GM20000 (cell line): ENCODE measurements at places on chromosomes 13 and 19.
A peak's percentile ranks its signal among the peaks of the same experiment; 100 is the strongest.

- no peak for DNase-seq
These were observed 12.5 kb upstream of the TBC1D4 start for GRCh38 chr13:75494491-75494890.

DNA sequence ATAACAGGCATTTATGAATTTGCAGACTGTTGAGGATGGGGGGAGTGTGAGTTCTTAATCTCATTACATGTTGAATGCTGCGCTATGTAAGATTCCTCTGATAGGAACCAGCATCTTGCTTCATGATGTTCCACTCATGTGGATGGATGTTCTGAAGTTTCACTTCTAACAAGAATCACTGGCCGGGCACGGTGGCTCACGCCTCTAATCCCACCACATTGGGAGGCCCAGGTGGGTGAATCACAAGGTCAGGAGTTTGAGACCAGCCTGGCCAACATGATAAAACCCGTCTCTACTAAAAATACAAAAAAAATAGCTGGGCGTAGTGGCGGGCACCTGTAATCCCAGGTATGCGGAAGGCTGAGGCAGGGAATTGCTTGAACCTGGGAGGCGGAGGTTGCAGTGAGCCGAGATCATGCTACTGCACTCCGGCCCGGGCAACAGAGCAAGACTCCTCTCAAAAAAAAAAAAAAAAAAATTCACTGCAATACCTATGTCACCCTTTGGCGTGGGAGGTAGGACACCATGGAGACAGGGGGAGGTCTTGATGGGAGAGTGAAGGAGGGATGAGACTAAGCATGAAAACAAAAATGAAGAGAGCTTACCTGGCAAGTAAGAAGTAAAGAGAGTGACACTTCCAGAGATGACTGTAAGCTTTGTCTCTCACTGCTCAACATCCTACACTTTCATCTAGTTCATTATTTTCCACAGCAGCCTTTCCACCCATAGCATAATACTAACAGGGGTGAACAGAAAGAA, 133.0 kb downstream of the DCT start:
- no peak for DNase-seq

- DNase-seq: peak; percentile 41
These were observed 60.5 kb downstream of the CCNE1 start for GRCh38 chr19:29872224-29872731.

DNA sequence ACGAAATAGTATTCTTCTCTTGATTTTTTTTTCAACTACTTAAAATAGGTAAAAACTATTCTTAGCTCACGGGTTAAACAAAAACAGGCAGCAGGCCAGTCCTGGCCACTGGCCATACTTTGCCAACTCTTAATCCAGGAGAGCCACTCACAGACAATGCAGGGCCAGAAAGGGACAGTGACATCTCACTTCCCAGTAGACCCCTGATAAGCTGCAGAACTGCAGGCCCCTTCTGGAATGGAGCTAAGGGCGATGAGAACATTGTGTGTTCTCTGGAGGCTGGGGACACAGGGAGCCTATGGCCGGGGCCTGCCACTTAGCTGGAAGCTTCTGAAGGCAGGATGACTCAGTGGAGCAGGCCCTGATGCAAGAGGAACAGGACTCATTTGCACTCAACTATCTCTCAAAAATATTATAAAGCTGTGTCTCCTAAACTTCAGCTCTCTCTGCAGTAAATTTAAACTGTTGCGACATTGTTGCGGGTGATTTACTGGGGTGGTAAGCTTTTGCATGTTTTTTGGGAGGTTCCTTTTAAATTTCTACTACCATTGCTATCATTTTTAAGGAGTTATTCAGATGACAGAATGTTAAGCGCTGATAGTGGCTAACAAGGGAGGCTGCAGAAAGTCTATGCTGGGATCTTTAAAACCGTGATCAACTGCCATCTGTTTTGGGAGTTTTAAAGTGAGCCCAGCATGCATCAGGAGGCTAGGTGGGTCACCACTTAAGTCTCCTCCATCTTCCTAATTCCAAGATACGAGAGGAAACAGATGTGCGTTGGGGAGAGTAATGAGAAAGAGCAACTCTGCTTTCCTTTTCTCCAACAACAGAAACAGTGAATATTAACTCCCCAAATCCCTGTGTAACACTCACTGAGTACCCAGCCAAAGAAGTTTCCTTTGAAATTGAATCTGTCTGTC, 33.2 kb upstream of the KATNAL1 start:
- DNase-seq: no peak

GRCh38 chr19:53172889-53173288, 14.0 kb upstream of the ZNF347 start:
- no peak for DNase-seq

DNA sequence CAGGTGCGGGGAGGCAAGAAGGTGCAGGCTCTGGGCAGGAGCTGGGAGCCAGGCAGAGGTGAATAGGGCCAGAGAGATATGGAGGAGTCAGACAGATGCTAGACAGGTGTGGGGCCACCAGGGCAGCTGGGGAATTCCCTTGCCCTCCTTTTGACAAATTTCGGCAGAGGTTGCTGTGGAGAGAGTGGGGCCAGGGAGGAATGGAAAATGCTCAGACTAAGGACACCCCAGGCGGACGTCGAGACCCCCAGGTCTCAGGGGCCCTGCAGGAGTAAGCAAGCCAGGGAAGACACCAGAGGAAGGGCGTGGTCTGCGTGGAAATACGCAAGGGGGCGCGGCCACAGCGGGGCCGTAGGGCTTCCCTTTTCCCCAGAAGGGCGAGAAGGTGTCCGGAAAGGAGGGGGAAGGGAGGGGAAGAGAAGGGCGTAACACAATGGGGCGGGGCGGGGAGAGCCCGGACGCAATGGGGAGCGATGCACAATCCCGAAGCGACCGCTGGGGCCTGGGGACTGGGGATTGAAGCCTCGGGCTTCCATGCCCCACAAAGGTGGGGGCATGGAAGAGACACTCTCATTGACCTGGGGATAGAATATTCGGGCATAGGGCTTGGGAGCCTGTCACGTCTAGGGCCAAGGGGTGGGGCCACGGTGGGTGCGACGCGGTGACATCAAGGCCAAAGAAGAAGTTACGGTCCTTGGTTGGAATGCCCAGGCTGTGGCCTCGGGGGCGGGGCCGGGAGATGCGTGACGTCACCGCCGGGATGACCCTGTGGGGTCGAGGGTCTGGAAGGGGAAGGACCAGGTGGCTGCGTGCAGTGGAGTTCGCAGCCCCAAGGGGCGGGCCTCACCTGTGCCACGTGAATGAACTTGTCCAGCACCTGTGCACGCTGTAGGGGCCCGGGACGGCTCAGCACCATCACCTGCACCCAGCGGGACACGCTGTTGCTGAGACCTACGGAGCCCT, 8.2 kb downstream of the RASGRP4 start:
- peak; percentile 67 for DNase-seq

DNA sequence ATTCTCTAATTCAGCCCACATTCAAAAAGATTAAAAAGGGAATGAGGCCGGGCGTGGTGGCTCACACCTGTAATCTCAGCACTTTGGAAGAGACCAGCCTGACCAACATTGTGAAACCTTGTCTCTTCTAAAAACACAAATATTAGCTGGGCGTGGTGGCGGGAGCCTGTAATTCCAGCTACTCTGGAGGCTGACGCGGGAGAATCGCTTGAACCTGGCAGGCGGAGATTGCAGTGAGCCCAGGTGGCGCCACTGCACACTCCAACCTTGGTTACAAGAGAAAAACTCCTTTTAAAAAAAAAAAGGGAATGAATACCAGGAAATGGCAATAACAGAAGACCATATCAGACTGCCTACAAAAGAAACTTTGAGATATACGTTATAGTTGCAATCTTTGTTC, 1244.5 kb downstream of the PCDH9 start:
- DNase-seq: no peak

GRCh38 chr13:113906571-113906970, 42.7 kb upstream of the GAS6 start:
- DNase-seq: no peak

- DNase-seq: peak; percentile 33
These were observed 124.2 kb downstream of the LMO7 start for GRCh38 chr13:75760131-75761021.

DNA sequence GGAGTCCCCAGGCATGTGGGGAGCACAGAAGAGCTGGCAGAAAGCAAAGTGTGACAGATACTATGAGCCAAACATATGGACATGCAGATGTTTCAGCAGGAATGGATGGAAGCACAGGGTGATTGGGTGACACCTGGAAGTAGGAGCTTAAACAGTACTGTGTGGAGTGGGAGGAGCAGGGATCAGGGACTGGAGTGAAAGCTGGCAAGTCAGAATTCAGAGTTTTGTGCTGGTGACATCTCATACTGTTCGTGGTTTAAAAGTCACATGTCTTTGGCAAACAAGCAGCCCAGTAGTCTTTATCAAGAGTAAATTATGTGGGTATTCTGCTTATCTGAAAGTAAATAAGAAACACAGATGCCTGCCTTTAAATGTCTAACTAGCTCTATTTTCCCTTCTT, 408.2 kb downstream of the COG6 start:
- DNase-seq: no peak

DNA sequence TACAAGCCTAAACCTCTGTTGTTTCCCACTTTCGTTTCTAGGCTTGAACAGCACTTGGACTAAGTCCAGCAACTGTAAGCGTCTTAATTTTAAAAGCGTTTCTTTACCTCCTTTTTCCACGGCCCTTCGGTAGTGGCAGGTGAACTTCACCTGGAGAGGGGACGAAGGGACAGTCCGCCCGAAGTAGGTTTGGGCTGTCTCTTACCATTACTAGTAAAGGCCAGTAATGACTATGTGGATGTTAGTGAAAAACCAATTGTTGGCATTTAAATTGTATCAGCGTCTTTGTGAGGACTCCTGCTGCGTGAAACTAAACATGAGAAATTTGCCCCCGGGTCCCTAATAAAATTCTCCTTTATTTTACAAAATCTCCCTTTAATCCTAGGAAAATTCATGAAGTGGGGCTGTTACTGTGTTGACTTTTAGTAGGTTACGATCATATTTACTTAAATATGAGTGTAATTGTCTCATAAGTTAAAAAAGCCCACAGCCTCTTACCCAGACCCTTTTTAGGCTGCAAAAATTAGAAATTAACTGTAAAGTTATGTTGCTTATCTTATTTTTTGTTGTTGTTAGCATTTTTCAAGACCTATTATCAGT, 983 bp downstream of the ITM2B start:
- DNase-seq: no peak

GRCh38 chr13:73870970-73871935, 263.0 kb downstream of the KLF12 start:
- no peak for DNase-seq

- no peak for DNase-seq
These were observed 54.8 kb downstream of the ABCC4 start for GRCh38 chr13:95246292-95247082.

- DNase-seq: peak; percentile 5
These were observed 9.0 kb downstream of the RFX1 start for GRCh38 chr19:13996928-13997630.

- DNase-seq: no peak
These were observed 8.5 kb downstream of the MAU2 start for GRCh38 chr19:19329126-19329525.

GRCh38 chr13:20708216-20708615, 4.7 kb downstream of the IL17D start:
- DNase-seq: no peak

- no peak for DNase-seq
These were observed 3.7 kb downstream of the HRC start for GRCh38 chr19:49151267-49152118.

DNA sequence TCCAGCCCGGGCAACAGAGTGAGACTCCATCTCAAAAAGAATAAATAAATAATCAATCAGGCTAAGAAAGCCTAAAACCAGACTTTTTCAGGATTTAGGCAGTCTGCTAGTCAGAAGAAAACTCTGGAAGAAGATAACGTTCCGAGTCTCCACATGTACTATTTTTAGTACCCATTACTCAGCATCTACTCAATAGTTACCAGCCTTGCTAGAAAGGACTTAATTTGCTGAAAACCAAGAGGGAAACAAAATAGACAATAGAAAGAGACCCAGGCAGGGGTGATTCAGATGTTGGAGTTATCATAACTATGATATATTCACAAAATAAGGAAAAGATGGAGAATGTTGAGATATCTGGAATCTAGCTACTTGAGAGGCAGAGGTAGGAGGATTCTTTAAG, 3.6 kb upstream of the LIN7B start:
- no peak for DNase-seq

GRCh38 chr13:99655351-99656091, 154.2 kb downstream of the TM9SF2 start:
- DNase-seq: no peak

DNA sequence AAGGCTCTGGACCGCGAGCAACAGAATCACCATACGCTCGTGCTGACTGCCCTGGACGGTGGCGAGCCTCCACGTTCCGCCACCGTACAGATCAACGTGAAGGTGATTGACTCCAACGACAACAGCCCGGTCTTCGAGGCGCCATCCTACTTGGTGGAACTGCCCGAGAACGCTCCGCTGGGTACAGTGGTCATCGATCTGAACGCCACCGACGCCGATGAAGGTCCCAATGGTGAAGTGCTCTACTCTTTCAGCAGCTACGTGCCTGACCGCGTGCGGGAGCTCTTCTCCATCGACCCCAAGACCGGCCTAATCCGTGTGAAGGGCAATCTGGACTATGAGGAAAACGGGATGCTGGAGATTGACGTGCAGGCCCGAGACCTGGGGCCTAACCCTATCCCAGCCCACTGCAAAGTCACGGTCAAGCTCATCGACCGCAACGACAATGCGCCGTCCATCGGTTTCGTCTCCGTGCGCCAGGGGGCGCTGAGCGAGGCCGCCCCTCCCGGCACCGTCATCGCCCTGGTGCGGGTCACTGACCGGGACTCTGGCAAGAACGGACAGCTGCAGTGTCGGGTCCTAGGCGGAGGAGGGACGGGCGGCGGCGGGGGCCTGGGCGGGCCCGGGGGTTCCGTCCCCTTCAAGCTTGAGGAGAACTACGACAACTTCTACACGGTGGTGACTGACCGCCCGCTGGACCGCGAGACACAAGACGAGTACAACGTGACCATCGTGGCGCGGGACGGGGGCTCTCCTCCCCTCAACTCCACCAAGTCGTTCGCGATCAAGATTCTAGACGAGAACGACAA, 1.8 kb downstream of the PCDH17 start:
- no peak for DNase-seq

DNA sequence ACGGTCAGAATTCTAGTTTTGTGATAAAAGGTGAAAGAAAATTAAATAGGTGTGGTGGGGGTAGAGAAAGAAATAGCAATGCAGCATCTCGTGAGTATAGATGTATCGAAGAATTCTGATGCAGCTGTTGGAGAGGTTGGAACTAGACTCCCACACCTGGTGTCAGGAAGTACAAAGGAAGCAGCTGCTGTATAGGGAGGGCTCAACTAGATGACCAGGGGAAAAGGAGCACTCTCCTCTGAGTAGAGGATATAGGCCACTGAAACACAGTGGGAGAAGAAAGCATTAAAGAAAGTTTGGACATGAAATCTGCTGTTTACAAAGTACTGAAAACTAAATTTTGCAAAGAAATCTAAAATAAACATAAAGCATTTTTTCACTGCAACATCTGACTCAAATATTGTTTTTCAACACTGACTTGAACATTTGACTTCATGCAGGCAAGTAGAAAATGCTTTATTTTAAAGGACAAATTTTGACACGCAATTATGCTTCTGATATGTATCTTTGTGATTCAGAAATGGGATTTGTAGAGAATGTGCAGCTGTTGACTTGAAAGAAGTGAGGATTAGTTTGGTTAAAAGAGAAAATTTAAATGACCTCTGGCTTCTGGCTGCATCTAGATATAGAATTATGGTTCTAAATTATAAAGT, 82.2 kb downstream of the MIPEP start:
- DNase-seq: no peak

GRCh38 chr13:49303533-49304252, 56.0 kb downstream of the CDADC1 start:
- DNase-seq: no peak
